Lung (tissue), 17 donors: ENCODE measurements at places on chromosomes 6 and 20.

DNA sequence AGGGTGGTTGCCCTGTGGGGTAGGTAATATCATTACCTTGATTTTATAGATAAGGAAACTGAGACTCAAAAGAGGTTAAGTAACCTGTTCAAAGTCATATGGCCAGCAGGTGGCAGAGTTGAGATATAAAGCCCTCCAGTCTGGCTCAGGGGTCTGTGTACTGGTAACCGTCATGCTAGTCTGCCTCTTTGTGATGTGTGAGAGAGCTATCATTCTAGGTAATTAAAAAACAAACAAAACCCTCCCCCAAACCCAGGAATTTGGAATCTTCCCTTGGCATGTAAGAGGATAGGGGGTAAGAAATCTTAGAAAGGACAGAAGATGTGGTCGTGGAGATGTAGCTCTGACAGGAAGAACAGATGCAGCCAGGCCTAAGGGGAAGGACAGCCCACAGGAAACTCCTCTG lies 206.0 kb downstream of the CDC5L start:
- H3K27me3 ChIP-seq = no peaks in the 10 kb centered on the region
- H3K4me1 ChIP-seq = no peaks in the 10 kb centered on the region
- no peaks in the 10 kb centered on the region for H3K36me3 ChIP-seq
- no peak overlapping the region for H3K27ac ChIP-seq

DNA sequence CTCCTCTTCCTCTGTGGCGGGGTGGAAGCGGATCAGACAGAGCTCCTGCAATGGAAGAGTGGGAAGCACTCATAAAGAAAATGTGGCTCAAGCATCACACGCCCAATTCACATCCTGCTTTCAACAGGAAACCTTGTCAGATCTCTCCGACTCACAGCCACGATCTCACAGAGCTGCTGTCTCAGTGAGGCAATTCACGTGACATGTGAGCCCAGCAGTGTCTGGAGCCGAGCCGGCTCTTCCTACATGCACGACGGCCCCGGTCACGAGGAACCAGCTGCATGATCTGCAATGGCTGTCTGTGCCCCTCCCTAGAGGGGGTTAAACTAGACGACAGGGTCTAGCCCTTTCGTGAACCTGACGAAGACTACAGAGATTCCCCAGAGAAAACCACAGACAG lies 29.5 kb upstream of the TCFL5 start:
- H3K36me3 ChIP-seq = peaks cover 52% of the 10 kb centered on the region
- no peak overlapping the region for H3K27ac ChIP-seq
- no peak overlapping the region for H3K4me3 ChIP-seq
- H3K27me3 ChIP-seq = no peaks in the 10 kb centered on the region
- DNase-seq = no peak
- no peaks in the 10 kb centered on the region for H3K4me1 ChIP-seq

GRCh38 chr6:139539852-139540251 lies 165.4 kb upstream of the CITED2 start:
- no peak for DNase-seq
- no peaks in the 10 kb centered on the region for H3K27me3 ChIP-seq
- no peak overlapping the region for H3K4me3 ChIP-seq
- H3K27ac ChIP-seq = no peak overlapping the region
- peaks cover 3% of the 10 kb centered on the region for H3K4me1 ChIP-seq
- H3K36me3 ChIP-seq = no peaks in the 10 kb centered on the region

- H3K4me3 ChIP-seq = no peak overlapping the region
- peaks cover 9% of the 10 kb centered on the region for H3K4me1 ChIP-seq
- H3K27me3 ChIP-seq = no peaks in the 10 kb centered on the region
- no peak for DNase-seq
Observed at GRCh38 chr6:7201732-7202541, 94.2 kb downstream of the RREB1 start.

DNA sequence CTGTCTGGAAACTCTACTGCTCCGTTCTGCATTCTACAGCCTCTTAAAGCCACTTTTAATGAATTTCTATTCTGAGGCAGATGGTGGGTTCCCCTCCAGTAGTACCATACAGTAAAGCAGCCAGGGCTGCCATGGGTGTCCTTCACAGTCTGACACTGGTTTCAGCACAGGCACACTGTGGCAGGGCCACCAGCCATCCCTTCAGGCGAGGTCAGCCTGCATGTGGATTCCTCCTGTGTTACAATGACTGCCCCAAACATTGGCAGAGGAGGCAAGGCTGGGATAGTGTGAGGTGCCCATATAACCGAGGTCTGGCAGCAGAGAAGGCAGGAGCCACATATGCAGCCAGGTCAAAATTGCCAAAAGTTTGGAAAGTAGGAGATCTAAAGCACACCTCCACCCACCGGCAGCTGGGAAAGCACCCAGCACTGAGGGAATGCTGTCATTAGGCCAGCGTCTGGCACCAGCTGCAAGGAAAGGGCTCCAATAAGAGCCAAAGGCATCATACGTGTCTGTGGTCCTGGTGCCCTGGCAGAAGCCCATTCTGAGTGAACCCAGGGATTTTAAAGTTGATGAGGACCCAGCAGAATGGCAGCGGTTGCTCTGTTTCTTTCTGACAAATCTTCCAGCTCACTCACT lies 24.0 kb downstream of the STK35 start:
- H3K27ac ChIP-seq = peak overlapping the region; percentile 52
- H3K4me3 ChIP-seq = no peak overlapping the region

DNA sequence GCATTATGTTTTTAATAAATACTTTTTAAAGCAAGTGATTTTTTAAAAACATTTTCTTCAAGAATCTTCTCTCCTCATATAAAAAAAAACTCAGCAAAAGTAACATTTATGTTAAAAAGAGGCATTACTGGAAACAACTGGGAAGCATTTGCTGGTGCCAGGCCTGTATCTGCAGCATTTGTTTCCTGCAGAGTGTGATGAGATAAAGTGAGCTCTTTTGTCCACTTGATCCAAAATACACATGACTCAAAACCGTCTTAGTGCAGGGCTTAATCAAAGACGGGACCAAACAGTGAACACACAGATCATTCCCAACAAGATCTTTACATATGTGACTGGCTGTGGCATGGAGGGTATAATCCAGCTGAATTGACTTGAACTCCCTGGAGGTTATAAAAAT lies 28.3 kb upstream of the RIPPLY2 start:
- H3K27ac ChIP-seq = no peak overlapping the region
- H3K36me3 ChIP-seq = no peaks in the 10 kb centered on the region
- peak; percentile 26 for DNase-seq
